IMR-90 (cell line): ENCODE measurements at places on chromosomes 16 and 17. TPM values are rescaled to one million over a fixed set of nuclear protein-coding genes. Genes with fewer than 3 reads are reported as not detected.

The ARSG gene
- 2.9 and 3.1 TPM in 2 replicates for total RNA-seq

The CLEC19A gene
- not detected in 2 replicates for total RNA-seq

The CRYM gene
- not detected in 2 replicates for total RNA-seq

The RILP gene
- 3.9 TPM in 2 replicates for total RNA-seq

The SLC5A10 gene
- not detected in 2 replicates for total RNA-seq

The NUPR1 gene
- total RNA-seq = 5.8 and 10.2 TPM in 2 replicates

The KRTAP1-1 gene
- 0.83 and 0.90 TPM in 2 replicates for total RNA-seq

The HIGD1B gene
- not detected in 2 replicates for total RNA-seq

The NHERF2 gene
- total RNA-seq = 18.6 and 20.8 TPM in 2 replicates

The HCRT gene
- total RNA-seq = not detected in 2 replicates

The AXIN2 gene
- 1.8 and 1.9 TPM in 2 replicates for total RNA-seq

The PSMB3 gene
- total RNA-seq = 510 and 828 TPM in 2 replicates
